ENCODE measurements at places on chromosomes 11 and 22. TPM values are rescaled to one million over a fixed set of nuclear protein-coding genes. Genes with fewer than 3 reads are reported as not detected.

SAAL1 gene
- total RNA-seq = 35.0 TPM

SCGB1C1 gene
- not detected for total RNA-seq

MISFA gene
- total RNA-seq = 0.61 TPM

MPEG1 gene
- total RNA-seq = 0.52 TPM

KIF18A gene
- 4.0 TPM for total RNA-seq

HTR3A gene
- total RNA-seq = not detected

ZP1 gene
- not detected for total RNA-seq

LDHAL6A gene
- total RNA-seq = not detected

BCO2 gene
- total RNA-seq = 0.73 TPM

SEC14L6 gene
- total RNA-seq = not detected

APOA5 gene
- not detected for total RNA-seq

CRELD2 gene
- total RNA-seq = 71.2 TPM

OSM gene
- total RNA-seq = 18.4 TPM

ENTHD1 gene
- total RNA-seq = 0.41 TPM

SPINDOC gene
- total RNA-seq = 24.0 TPM

LMO2 gene
- total RNA-seq = 0.18 TPM

TMEM86A gene
- 0.38 TPM for total RNA-seq

BAIAP2L2 gene
- total RNA-seq = 0.32 TPM

PLAAT2 gene
- total RNA-seq = not detected

NRGN gene
- 1.6 TPM for total RNA-seq

OR51Q1 gene
- total RNA-seq = not detected

APOBEC3F gene
- 8.3 TPM for total RNA-seq

KRTAP5-9 gene
- total RNA-seq = not detected

NCF4 gene
- 1.4 TPM for total RNA-seq

DEUP1 gene
- total RNA-seq = not detected

All from activated T-cell treated with anti-CD3 and anti-CD28 coated beads, Interleukin-2, amount 50 U/mL, for 4 hours (primary cell).